Glutamatergic neuron (in vitro differentiated cells): ENCODE measurements at places on chromosomes 3 and 15.

DNA sequence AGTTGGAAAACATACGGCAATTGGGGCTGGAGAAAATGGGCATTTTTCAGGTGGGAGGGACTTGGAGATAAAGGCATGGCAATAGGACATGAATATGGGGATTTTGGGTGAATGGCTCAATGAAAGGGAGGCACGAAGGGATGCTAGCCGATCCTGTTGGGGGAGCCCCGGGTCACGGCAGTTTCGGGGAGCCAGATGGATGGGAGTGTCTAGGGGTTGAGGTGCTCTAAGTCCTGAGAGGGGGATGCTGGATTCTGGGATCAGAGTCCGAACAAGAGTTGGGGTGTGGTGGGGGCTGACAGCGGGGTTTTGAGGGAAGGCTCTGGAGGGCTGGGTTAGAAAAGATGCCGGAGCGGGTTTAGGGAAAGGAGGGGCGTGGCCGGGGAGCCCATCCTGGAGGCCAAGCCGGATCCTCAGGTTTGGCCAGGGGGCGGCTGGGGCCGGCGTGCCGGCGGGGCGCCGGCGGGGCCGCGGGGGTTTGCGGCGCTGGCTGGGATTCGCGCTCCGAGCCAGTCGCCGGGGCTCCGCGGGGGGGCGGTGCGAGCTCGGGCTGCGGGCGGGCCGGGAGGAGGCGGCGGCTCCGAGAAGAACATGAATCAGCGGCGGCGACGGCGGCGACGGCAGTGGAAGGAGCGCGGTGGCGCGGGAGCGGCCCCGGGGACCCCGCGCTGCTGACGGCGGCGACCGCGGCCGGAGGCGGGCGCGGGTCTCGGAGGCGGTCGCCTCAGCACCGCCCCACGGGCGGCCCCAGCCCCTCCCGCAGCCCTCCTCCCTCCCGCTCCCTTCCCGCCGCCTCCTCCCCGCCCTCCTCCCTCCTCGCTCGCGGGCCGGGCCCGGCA lies at the start of gene TYRO3:
Gene TYRO3 (plus strand): TSS at position 813 of the 839 bp plus-strand sequence. CDS start 46 bp downstream, outside the sequence.
- DNase-seq = peak; percentile 66

DNA sequence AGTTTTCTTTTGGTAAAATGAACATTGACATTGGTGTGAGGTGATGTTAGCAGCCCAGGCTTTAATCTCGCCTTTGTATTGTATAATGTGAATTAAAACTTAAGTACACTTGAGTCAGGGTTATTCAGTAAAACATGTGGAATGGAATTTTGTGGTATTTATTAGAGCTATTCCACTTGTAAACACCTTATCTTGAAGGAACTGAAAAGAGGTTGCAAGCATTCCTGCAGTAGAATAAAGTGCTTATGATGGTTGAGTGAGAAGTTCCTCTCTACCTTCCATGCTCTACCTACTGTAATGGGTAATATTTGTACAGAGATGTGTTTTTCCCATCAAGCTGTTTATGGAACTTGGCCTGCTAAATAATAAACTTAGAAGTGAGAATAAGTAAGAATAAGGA lies 36.1 kb downstream of the HMG20A start:
- no peak for DNase-seq

GRCh38 chr15:83858820-83859505 lies 205.0 kb downstream of the ADAMTSL3 start:
- DNase-seq = no peak

GRCh38 chr15:87846746-87847145 lies 409.8 kb downstream of the NTRK3 start:
- no peak for DNase-seq

GRCh38 chr15:39462691-39463090 lies 118.2 kb upstream of the THBS1 start:
- no peak for DNase-seq

DNA sequence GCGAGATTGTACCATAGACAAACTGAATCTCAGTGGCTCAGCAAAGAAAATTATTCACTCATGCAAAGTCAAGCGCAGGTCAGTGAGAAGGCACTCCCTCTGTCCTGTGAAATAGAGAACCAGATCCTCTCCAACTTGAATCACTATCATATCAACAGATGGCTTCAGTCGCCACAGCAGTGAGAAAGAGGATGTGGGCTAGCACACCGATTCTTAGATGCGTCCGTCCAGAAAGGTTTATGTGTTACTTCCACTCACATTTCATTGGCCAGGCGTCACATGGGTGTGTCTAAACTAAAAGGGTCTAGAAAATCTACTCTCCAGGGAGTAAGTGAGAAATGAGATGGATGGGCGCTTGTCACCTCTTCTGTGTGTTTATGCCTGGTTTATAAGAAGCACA lies 141.6 kb upstream of the KBTBD8 start:
- no peak for DNase-seq

GRCh38 chr15:48604567-48604966 lies 40.9 kb downstream of the FBN1 start:
- no peak for DNase-seq

DNA sequence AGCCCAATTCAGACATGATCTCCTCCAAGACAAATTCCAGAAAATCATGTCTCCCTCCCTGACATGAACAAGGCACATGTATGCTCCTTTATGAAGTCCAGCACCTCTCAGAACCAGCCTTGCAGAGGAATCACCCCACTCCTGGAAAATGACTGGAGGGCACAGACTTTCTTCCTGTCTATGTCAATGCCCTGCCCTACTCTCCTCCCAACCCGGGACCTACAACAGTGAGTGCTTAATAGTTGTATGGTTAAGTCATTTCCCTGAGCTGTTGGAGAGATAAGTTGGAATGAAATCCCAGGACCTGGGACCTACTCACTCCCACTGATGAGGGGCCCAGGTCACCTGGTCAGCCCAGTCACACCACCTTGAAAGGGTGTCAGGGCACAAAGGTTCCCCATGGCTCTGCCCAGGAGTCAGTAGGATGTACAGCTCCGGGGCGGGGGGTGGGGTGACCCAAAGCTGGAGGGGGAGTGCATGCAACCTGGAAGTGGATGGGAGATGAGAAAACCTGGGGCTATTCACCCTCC lies 80.1 kb upstream of the HERC1 start:
- no peak for DNase-seq
